NCI-H1694 treated with DMSO at 0.1 percent for 48 hours (cell line): ENCODE measurements at places on chromosomes 2 and 18.

DNA sequence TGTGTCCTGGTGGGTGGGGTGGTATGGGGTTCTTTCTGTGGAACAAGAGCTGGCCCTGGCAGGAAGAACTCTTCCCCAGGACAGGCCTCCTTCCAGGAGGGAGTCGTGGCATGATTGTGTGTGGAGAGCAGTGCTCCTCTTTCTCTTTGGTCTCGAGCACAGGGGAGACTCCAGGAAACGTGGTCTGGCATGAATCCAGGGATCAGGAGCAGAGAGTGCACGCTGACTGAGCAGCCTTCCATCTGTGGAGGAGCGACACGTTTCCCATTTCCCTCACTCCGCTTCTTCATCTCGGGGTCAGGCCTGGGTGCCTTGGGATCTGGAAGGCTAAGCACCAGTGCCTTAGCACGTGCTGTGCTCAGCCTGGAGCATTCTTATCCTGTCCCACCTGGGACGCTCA is 132.0 kb upstream of the HDAC4 start:
- no peak for DNase-seq

DNA sequence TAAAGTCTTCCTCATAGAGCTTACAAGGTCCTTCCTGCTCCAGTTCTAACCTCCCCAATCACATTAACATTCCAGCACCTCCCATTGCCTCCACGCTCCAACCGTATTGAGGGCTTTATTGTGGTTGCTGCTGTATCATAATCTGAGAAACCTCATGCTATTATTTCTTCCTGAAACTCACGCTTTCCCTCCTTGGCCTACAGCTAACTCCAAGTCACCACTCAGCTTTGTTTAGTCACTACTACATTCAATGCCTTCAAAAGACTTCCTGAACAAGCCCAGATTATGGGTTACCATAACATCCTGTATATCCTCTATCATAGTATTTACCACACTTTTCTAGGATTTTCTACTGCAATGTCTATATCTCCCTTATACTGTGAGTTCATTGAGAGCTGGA is 230.4 kb downstream of the IKZF2 start:
- DNase-seq: no peak

- no peak for DNase-seq
Measured at GRCh38 chr2:33144243-33144642, 197.5 kb downstream of the LTBP1 start.

GRCh38 chr2:201467666-201468065 is 16.1 kb downstream of the STRADB start:
- no peak for DNase-seq

GRCh38 chr2:205882806-205883425 is 200.6 kb downstream of the NRP2 start:
- DNase-seq: no peak
